A549 treated with DMSO at 1 μM for 4 hours (cell line): ENCODE measurements at places on chromosomes 6 and 20. TPM values are rescaled to one million over a fixed set of nuclear protein-coding genes. Genes with fewer than 3 reads are reported as not detected.

Gene FAM209A
- total RNA-seq = 0.24 to 0.37 TPM (median 0.28 TPM) in 5 replicates

Gene NSFL1C
- total RNA-seq = 120 to 154 TPM (median 125 TPM) in 5 replicates

Gene PACRG
- total RNA-seq = 0.12 TPM in 1 of 5 replicates, not detected in the others

Gene GUCA1A
- not detected in 5 replicates for total RNA-seq
